Left kidney (tissue), 8 donors: ENCODE measurements at places on chromosomes 12 and 14.

DNA sequence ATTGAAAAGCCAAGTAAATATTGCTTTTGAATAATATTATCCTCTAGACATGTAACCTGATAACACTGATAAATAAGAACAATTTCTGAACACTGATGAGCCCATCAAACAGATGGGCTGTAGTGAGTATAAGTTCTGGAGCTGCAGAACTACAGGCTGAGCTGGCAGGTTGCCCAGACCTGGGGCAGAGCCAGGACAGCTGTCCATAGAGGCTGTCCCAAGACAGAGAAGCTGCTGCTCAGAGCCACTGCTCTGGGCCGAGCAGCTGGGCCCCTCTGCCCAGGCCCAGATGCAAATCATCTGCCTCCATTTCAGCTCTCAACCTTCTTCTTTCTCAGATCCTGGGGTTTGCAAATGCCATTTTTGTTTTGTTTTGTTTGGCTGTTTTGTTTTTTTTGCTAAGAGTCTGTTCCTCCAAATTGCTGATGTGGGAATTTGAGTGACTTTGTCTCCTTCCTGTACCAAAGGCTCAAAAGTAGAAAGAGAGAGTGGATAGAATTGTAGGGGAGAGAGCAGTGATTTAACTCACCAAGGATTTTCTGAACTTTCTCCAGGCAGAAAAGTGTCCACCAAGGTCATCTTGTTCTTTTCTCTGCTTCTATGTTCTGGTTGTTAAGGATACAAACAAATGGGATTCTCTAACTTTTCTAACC is 4.0 kb upstream of the TESPA1 start:
- no peak for DNase-seq

GRCh38 chr12:65170209-65170881 is 962 bp downstream of the LEMD3 start:
- peak; percentile 48 for DNase-seq

DNA sequence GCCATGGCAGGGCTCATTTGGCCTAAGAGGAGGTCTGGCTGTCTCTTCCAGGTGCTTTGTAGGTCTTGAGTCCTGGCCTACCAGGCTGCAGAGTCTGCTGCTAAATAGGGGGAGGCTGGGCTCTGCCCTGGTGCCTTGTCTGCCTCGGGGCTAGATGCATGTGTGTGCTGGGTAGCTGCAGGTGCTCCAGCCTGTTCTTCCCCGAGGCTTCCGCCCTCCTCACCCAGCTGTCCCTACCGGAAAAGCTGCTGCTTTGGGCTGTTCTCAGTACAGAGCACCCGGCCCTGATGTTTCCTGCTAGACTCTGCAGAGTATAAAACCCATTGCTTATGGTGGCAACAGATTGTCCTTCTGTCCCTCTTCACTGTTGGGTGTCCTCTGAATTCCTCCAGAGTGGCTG is 37.7 kb downstream of the RAB35 start:
- DNase-seq: no peak

DNA sequence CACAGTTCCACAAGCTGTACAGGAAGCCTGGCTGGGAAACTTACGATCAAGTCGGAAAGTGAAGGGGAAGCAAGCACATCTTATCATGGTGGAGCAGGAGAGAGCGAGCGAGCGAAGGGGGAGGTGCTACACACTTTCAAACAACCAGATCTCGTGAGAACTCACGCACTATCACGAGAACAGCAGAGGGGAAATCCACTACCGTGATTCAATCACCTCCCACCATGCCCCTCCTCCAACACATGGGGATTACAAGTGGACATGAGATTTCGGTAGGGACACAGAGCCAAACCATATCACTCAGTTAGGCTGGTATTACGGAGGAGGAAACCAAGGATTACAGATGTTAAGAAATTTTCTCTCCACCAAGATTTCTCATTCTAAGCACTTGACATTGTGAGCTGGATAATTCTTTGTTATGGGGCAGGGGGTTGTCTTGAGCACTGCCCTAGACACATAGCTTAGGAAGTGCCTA is 262.0 kb upstream of the G2E3 start:
- DNase-seq: no peak

DNA sequence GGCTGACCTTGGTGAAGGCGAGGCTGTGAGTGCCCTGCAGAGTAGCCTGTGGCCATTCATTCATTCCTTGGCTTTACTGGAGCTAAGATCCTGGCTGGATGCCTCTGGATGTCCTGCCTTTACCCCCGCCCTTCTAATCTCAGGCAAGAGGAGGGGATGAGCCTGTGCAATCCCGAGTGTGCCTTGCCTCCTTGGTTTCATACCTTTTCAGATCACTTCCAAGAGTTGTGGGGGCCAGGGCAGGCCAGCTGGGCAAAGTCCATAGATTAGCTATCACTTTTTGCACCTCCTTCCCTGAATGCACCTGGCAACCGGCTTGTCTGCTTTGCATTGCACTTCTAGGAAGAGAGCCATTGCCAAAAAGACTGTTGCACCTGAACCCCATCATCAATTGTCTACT is 1.5 kb downstream of the VRTN start:
- no peak for DNase-seq

DNA sequence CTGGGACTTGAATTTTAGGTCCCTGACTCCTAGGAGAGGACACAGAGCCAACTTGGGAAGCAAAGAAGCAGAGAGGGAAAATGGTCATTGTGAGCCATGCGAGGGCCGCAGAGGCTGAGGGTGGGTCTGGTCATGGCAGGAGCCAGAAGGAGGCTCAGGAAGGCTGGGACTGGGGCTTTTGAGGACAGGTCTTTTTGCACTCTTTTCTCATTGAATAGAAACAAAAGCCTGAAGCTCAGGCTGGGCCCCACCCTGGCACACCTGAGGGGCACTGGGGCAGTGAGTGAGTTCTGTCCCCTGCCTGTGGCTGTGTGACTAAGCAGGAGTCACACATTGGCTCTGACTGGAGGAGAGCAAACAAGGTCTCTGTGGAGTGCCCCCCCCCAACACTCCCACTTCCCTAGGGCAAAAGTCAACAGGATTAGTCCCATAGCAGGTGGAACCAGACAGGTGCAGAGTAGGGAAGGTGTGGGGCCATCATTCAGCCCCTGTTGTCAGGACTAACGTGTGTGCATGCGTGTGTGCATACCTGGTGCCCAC is 2.8 kb downstream of the KRT7 start:
- DNase-seq: no peak

- DNase-seq: no peak
These were observed 154.4 kb downstream of the GPHN start for GRCh38 chr14:66662374-66662773.

DNA sequence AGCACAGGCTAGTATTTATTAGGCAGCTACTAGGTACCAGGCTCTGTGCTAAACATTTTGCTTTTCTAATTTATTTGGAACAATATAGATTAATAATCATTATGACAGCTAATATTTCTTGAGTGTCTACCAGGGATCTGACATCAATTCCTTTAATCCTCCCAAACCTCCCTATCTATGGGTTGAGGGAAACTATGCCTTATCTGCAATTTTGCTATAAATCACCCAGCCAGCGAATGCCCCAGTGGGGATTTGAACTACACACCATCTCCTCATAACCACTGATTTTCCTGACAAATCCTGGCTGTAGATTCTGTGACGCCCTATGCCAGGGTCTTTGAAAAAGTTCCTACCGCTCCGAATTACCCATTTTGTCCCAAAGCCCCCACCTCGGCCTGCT is 21.4 kb upstream of the PLEKHG3 start:
- DNase-seq: no peak

GRCh38 chr12:75205558-75205957 is 4.1 kb downstream of the KCNC2 start:
- DNase-seq: no peak

DNA sequence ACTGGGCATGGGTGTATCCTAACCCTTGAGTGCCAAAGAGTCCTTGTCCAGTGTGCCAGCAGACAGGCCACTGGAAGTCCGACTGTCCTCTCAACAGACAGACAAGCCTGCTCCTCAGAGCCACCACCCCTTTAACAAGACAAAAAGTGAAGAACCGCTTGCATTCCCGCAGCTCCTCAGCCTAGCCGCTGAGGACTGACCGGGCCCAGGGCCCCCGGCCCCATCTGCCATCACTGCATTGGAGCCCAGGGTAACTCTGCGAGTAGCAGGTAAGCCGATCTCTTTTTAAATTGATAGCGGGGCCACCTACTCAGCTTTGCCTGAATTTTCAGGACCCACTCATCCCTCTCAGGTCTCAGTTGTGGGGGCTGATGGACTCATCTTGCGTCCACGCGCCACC is 68.9 kb downstream of the MOK start:
- no peak for DNase-seq

- peak; percentile 95 for DNase-seq
These were observed 72.0 kb downstream of the IRF2BPL start for GRCh38 chr14:76956316-76957090.

GRCh38 chr12:30251546-30251945 is 444.1 kb downstream of the IPO8 start:
- no peak for DNase-seq

- no peak for DNase-seq
These were observed 71.1 kb downstream of the C2CD5 start for GRCh38 chr12:22473212-22473611.

- peak; percentile 13 for DNase-seq
These were observed 481.8 kb downstream of the TMEM117 start for GRCh38 chr12:44317651-44318126.

DNA sequence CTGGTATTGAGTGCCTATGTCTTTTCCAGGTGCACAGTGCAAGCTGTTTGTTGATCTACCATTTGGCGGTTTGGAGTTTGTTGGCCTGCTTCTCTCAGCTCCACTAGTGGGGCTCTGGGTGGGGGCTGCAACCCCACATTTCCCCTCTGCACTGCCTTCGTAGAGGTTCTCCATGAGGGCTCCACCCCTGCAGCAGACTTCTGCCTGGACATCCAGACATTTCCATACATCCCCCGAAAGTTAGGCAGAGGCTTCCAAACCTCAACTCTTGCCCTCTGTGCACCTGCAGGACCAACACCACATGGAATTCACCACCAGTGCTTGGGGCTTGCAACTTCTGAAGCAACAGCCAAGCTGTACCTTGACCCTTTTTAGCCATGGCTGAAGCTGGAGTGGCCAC is 1024.1 kb downstream of the TMTC2 start:
- no peak for DNase-seq

- DNase-seq: no peak
These were observed 944 bp downstream of the CCND2 start for GRCh38 chr12:4274396-4275015.

DNA sequence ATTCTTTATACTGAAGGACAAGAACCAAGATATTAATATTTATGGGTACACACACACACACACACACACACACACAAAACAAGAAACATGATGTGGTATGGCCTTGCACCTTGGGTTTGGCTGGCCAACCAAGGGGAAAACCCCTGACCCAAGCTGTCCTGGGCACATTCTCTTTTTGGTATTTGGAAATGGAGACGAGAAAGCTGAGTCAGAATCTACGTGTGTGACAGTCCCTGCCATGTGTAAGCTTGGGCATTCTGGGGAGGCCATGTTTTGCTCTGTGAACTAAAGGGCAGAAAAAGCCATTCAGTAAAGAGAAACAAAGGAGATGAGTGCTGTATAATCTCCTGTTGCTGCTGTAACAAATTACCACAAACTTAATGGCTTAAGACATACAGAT is 35.6 kb downstream of the PTGER2 start:
- DNase-seq: no peak

DNA sequence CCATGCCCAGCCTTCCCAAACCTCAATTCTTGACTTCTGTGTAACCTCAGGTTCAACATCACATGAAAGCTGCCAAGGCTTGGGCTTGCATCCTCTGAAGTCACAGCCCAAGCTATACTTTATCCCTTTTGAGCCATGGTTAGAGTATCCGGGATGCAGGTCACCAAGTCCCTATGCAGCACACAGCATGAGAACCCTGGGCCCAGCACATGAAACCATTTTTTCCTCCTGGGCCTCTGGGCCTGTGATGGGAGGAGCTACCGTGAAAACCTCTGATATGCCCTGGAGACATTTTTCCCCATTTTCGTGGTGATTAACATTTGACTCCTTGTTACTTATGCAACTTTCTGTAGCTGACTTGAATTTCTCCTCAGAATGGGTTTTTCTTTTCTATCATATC is 25.8 kb upstream of the DIO2 start:
- DNase-seq: no peak

- DNase-seq: peak; percentile 52
These were observed 6.2 kb upstream of the PLEKHH1 start for GRCh38 chr14:67526676-67527459.

GRCh38 chr14:105471823-105472485 is 2.7 kb upstream of the CRIP2 start:
- DNase-seq: no peak

DNA sequence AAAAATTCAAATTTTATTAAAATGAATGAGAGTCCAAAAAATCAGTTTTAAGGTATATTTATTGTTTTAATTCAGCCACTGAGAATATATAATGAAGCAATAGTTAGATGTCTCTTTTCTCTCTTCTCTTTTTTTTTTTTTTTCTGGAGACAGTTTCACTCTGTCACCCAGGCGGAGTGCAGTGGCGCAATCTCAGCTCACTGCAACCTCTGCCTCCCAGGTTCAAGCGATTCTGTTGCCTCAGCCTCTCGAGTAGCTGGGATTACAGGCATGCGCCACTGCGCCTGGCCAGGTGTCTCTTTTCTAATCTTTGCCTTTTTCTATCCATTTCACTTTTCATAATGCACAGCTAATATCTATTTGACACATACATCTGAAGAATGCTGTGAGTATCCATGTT is 307.1 kb upstream of the RGS6 start:
- peak; percentile 12 for DNase-seq

- peak; percentile 47 for DNase-seq
These were observed 74.3 kb downstream of the IGF1 start for GRCh38 chr12:102406033-102406584.

GRCh38 chr12:14169281-14169680 is 187.9 kb upstream of the GRIN2B start:
- DNase-seq: no peak

- DNase-seq: peak; percentile 61
These were observed 137.5 kb upstream of the CCND2 start for GRCh38 chr12:4135919-4136605.

DNA sequence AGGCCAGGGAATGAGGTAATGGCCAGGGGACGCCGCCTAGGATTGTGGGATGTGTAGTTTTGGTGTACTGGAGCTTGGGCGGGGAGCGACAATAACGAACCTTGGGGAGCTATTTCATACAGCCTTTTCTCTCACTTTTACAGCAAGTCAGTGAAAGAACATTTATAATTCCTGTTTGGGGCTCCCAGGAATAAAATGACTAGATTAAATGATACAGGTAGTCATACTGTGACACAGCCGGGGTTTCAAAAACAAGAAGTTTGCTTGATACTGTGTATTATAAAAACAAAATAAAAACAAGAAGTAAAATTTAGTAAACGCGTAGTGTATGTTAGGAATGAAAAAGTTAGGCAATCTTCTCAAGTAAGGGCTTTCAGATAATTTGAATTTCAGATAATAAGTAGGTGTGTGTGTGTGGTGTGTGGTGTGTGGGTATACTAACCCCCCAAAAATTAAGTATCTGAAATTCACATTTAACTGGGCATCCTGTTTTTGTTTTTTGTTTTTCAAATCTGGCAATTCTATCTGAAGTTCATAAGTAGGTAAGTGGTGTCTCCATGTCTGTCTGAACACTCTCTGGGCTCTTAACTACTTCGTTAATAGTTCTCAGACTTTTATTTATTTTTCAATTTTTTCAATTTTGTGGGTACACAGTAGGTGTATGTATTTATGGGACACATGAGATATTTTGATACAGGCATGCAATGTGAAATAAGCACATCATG is 458 bp upstream of the DCTN2 start:
- no peak for DNase-seq
